ENCODE measurements at places on chromosomes 1 and 21.
A peak's percentile ranks its signal among the peaks of the same experiment; 100 is the strongest.

- peak; percentile 84 for DNase-seq
Measured at GRCh38 chr21:39313571-39314142, at the start of gene BRWD1. BRWD1 (minus strand) TSS chr21:39313632; CDS start chr21:39313491, 141 bp downstream.

- no peak for DNase-seq
Measured at GRCh38 chr1:231359113-231359512, 21.0 kb downstream of the SPRTN start.

DNA sequence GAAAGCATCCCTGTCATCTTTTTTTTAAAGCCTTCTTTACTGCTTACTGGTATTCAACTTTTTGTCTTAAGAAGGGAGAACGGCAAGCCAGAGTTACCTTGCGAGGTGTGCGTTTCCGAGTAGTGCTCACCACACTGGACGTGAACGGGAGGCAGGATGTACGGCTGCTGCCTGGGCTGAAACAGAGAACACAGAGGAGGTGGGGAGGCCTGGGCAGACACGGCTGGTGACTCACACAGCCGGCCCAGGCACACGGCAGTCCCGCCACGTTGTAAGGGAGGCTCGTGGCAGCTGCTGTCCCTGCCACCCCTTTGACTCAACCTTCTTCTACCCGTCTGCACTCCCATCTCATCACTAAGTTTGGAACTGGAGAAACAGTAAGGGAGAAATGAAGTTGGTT is 105.8 kb downstream of the SMYD2 start:
- no peak for DNase-seq

DNA sequence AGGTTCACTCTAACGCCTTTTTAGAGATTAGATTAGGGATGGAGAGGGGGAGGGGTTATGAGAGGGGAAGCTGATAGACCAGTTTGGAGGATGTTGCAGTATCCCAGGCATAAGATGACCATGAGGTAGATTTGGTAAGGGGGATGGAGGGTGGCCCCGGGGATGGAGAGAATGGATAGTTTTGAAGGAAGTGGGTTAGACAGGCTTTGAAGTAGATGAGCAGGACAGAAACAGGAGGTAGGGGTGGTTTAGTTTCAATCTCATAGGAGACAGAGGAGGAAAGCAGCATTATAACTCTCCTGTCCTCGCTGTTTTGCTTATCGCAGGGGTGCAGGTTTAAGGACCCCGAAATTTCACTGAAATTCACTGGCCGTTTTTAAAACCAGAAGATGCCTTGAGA is 11.8 kb downstream of the UBIAD1 start:
- DNase-seq = no peak

DNA sequence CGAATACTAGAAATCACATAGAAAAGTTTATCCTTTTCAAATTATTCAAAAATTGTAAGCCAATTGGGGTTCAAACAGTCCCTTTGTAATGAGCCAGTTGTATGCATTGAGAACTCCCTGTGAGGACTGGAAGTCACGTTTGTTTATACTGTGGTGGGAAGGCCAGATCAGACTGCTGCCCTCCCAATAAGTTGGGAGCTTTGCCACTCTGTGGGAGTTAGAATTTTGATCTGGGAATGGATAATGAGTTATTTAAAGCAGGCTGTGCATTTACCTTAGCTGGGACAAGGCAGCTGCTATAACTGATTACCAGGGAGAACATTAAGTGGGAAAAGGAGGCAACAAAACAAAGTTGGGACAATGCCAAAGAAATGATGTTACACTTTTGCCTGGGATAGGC is 178.8 kb downstream of the SDCCAG8 start:
- no peak for DNase-seq

DNA sequence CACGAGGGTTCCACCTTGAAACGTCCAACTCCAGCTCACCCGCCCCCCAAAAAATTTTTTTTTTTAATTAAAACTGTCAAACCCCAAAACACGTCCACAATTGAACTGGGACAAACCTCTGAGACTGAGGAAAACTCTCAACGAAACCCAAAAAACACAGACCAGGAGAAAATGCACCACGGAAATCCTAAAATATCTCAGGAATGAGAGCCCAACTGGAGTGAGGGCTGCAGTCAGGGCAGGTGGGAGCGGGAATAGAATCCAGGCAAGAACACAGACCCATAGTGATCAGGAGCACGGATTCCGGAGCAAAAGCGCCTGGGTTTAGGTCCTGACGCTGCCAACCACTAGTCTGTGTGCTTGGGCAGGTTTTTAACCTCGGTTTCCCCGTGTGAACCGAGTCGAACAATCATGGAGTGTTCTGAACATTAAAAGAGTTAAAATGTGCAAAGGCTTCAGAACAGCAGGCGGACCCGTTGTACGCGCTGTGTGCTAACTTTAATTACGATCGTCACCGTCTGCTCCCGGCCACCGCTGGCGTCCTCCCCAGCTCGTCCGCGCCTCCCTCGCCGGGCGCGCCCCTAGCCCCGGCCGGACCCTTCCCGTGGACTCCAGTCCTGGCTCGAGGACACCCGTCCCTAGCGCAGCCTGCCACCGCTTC is 624 bp downstream of the ARHGAP29 start:
- DNase-seq = peak; percentile 25

DNA sequence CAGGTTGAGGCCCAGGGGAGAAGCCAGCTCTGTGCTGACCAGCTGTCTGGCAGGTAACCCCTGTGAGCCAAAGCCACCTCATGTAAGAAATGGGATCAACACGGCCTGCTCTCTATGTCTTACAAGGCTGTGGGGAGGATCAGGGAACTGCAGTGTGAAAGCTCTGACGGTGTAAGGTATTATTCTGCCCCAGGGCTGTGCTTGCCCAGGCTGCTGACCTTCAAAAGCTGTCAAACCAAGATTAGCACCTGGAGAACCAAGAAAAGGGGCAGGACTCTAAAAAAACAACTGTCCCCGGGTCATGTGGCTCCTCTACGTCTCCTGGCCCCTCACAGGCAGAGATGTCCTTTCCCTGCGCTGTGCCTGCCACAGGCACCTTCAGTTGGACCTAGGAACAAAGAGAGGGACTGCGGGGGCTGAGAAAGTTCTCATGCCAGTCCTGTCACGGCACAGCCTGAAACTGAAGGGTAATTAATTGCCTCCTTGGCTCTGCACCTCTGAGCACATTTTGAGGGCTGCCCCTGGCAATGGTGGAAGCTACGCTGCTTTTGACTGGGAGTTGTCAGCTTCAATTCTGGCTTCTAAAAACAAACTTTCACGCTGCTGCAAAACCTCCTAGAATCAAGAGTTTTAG is 77.6 kb downstream of the PGBD5 start:
- no peak for DNase-seq

DNA sequence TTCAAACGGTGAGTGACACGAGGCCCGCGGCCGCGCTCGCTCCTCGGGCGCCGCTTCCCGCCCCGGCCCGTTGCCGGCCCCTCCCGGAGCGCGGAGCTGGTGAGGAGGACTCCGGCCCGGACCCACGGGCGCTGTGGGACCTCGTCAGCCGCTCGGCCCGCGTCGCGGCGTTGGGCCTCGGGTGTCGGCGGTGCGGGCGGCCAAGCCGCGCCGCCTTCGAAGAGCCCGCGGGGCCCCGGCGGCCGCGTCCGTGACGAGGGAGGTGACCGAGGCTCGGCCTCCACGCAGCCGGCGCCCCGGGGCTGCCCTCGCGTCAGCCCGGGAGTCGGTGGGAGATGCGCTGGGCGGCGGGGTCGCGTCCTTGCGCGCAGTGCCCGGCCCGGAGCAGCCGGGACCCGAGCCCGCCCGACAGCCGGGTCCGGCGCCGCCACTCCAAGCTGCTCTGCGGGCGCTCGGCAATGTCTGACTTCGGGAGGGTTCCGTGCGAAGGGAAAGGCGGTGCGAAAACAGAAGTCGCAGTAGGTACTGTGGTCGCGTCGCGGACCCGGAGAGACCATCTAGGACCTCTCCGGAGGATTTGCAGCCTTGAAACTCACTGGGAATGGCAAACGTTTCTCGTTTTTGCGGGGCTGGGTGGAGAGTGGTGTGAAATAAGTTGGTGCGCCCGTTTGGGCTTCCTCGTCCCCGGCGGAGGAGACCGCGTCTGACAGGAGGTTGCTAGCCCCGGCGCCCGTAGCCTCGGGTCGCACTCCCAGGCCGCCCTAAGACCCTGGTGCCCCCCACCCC is 829 bp downstream of the SPEN start:
- peak; percentile 18 for DNase-seq

- peak; percentile 27 for DNase-seq
Measured at GRCh38 chr1:208089761-208090370, 154.3 kb downstream of the PLXNA2 start.

Data from foreskin melanocyte (primary cell).